ENCODE measurements at places on chromosomes 5 and 9. TPM values are rescaled to one million over a fixed set of nuclear protein-coding genes. Genes with fewer than 3 reads are reported as not detected.
A peak's percentile ranks its signal among the peaks of the same experiment; 100 is the strongest.

Gene RNF130
- 0.36 TPM for total RNA-seq

Gene CLIC3
- total RNA-seq: not detected

Gene PCDHGA12
- 0.72 TPM for total RNA-seq

Gene TDRD7
- 17.9 TPM for total RNA-seq

Gene GNA14
- not detected for total RNA-seq

Gene PCDHB4
- total RNA-seq: not detected

DNA sequence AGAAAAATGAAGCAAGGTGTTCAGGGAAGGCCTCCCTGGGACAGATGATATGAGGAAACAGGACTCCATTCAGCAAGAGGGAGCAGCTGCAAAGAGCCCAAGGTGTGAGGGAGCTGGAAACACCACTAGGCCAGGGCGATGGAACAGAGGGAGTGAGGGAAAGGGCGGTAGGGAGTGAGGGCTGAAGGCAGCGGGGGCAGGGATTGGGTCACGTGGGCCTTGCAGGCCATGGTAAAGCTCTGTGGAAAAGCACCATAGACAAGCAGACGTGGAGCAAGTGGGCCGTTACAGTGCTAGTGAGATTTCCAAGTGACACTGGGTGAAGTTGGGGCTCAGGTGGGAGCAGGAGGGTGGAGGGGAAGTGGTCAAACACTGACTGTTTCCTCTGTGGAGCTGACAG is 10.8 kb upstream of the PRRC1 start:
- no peak overlapping the region for H3K27ac ChIP-seq
- H3K27me3 ChIP-seq: peaks cover 2% of the 10 kb centered on the region
- no peak for DNase-seq
- H3K4me1 ChIP-seq: no peaks in the 10 kb centered on the region

GRCh38 chr5:99724732-99725290 is 796.0 kb upstream of the CHD1 start:
- H3K4me3 ChIP-seq: no peak overlapping the region
- no peaks in the 10 kb centered on the region for H3K4me1 ChIP-seq
- no peaks in the 10 kb centered on the region for H3K27me3 ChIP-seq

GRCh38 chr5:72359886-72360285 is 39.7 kb downstream of the PTCD2 start:
- no peaks in the 10 kb centered on the region for H3K27me3 ChIP-seq
- DNase-seq: no peak
- peaks cover 13% of the 10 kb centered on the region for H3K36me3 ChIP-seq
- H3K4me3 ChIP-seq: no peak overlapping the region

DNA sequence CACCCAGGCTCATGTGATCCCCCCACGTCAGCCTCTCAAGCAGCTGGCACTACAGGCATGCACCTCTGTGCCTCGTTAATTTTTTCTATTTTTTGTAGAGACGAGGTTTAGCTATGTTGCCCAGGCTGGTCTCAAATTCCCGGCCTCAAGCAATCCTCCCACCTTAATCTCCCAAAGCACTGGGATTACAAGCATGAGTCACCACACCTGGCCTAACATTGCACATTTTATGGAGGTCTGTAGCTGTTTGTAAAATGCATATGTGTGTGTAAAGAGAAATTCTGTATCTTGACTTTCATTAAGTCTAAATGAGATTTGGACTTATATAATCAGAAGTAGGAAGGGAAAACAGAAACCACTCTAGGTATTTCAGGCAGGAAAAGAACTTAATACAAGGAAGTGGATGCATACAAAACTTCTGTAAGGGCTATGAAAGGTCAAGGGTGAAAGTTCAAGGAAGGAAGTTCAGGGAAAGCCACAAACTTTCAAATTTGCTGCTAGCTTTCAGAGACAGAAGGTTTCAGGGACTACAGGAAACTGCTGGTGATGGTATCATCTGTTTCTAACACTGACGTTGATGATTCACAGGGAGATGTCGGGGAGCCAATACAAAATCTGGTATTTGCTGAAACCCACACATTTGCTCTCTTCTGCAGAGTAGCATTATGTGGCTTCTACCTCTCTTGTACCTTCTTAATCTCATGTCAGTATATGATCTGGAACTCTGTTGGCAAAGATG is 209.4 kb downstream of the PIK3R1 start:
- H3K4me3 ChIP-seq: peak overlapping the region; percentile 10
- H3K4me1 ChIP-seq: peaks cover 16% of the 10 kb centered on the region
- peak; percentile 67 for DNase-seq
- H3K27me3 ChIP-seq: no peaks in the 10 kb centered on the region

- DNase-seq: no peak
- no peak overlapping the region for H3K4me3 ChIP-seq
- no peaks in the 10 kb centered on the region for H3K27me3 ChIP-seq
These were observed 217.9 kb upstream of the ACTBL2 start for GRCh38 chr5:57700484-57700883.

GRCh38 chr5:124025306-124025845 is 513.4 kb downstream of the CSNK1G3 start:
- no peaks in the 10 kb centered on the region for H3K27me3 ChIP-seq
- no peak overlapping the region for H3K27ac ChIP-seq
- no peaks in the 10 kb centered on the region for H3K36me3 ChIP-seq
- no peak for DNase-seq
- H3K4me3 ChIP-seq: no peak overlapping the region

GRCh38 chr5:41871852-41872251 is 1.6 kb upstream of the OXCT1 start:
- DNase-seq: no peak
- H3K27ac ChIP-seq: no peak overlapping the region
- H3K36me3 ChIP-seq: no peaks in the 10 kb centered on the region
- H3K27me3 ChIP-seq: no peaks in the 10 kb centered on the region

GRCh38 chr9:89350988-89351557 is 32.8 kb downstream of the SECISBP2 start:
- H3K27me3 ChIP-seq: no peaks in the 10 kb centered on the region
- H3K4me3 ChIP-seq: no peak overlapping the region
- H3K36me3 ChIP-seq: peaks cover 41% of the 10 kb centered on the region
- H3K4me1 ChIP-seq: peaks cover 10% of the 10 kb centered on the region
- H3K27ac ChIP-seq: no peak overlapping the region

- no peaks in the 10 kb centered on the region for H3K36me3 ChIP-seq
- H3K4me1 ChIP-seq: peaks cover 45% of the 10 kb centered on the region
- peak overlapping the region; percentile 58 for H3K27ac ChIP-seq
- no peak for DNase-seq
These were observed 8.6 kb downstream of the PDCD1LG2 start for GRCh38 chr9:5518937-5519319.

- H3K27ac ChIP-seq: no peak overlapping the region
- H3K27me3 ChIP-seq: no peaks in the 10 kb centered on the region
- no peak overlapping the region for H3K4me3 ChIP-seq
- H3K36me3 ChIP-seq: no peaks in the 10 kb centered on the region
These were observed 35.9 kb upstream of the AGGF1 start for GRCh38 chr5:76994337-76994736.

DNA sequence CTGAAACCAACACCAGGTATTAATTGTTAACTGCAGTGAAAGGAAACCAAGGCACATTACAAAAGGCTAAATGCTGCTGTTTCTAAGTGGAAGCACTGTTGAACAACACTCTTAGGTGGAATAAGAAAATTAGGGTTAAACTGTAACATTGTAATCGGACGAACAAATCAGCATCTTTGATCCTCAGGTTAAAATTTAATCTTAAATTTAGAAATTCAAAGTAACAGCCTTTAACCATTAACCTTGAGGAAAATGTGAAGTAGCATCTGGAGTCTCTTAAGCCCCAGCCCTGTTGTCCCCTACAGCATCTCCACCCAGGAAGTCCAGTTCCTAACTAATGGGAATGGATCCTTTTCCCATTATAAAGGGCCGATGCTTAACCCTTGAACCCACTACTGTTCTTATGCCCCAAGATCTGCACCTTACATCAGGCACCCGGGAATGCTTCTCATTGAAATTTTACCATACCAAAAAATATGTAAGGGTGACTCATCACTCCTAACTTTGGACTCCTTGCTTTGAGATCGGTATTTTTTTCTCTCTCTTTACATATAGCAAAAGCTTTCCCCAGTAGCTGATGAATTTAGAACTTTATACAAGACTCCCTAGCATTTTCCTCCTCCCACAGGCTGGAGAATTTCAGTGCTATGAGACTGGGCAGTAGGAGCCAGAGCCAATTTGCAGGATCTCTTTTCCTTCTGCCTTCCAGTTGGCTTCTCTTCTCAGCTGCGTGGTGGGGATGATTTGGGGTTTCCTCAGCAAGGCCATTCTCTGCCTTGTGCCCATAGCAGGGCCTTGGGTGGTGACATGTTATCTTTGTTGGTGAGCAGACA is 32.0 kb upstream of the ITGA2 start:
- no peak for DNase-seq
- no peak overlapping the region for H3K27ac ChIP-seq
- no peak overlapping the region for H3K4me3 ChIP-seq
- H3K4me1 ChIP-seq: no peaks in the 10 kb centered on the region
- no peaks in the 10 kb centered on the region for H3K36me3 ChIP-seq
- no peaks in the 10 kb centered on the region for H3K27me3 ChIP-seq

GRCh38 chr5:80198399-80198798 is 57.4 kb downstream of the SERINC5 start:
- H3K27ac ChIP-seq: no peak overlapping the region
- no peak overlapping the region for H3K4me3 ChIP-seq

GRCh38 chr5:135850231-135850630 is 15.8 kb downstream of the SLC25A48 start:
- no peaks in the 10 kb centered on the region for H3K4me1 ChIP-seq
- no peak overlapping the region for H3K4me3 ChIP-seq
- H3K27ac ChIP-seq: no peak overlapping the region
- no peak for DNase-seq

GRCh38 chr5:132268769-132269551 is 11.5 kb downstream of the PDLIM4 start:
- peaks cover 34% of the 10 kb centered on the region for H3K4me1 ChIP-seq
- H3K27ac ChIP-seq: peak overlapping the region; percentile 59
- peak; percentile 55 for DNase-seq
- H3K4me3 ChIP-seq: no peak overlapping the region
- H3K27me3 ChIP-seq: no peaks in the 10 kb centered on the region

- H3K4me1 ChIP-seq: no peaks in the 10 kb centered on the region
- no peaks in the 10 kb centered on the region for H3K36me3 ChIP-seq
- DNase-seq: no peak
- H3K4me3 ChIP-seq: no peak overlapping the region
These were observed 102.0 kb downstream of the ZNF462 start for GRCh38 chr9:106964822-106965525.

GRCh38 chr5:37833990-37834389 is 5.9 kb downstream of the GDNF start:
- DNase-seq: no peak
- no peak overlapping the region for H3K27ac ChIP-seq
- peaks cover 18% of the 10 kb centered on the region for H3K27me3 ChIP-seq
- H3K36me3 ChIP-seq: no peaks in the 10 kb centered on the region
- H3K4me1 ChIP-seq: peaks cover 3% of the 10 kb centered on the region
- H3K4me3 ChIP-seq: no peak overlapping the region

DNA sequence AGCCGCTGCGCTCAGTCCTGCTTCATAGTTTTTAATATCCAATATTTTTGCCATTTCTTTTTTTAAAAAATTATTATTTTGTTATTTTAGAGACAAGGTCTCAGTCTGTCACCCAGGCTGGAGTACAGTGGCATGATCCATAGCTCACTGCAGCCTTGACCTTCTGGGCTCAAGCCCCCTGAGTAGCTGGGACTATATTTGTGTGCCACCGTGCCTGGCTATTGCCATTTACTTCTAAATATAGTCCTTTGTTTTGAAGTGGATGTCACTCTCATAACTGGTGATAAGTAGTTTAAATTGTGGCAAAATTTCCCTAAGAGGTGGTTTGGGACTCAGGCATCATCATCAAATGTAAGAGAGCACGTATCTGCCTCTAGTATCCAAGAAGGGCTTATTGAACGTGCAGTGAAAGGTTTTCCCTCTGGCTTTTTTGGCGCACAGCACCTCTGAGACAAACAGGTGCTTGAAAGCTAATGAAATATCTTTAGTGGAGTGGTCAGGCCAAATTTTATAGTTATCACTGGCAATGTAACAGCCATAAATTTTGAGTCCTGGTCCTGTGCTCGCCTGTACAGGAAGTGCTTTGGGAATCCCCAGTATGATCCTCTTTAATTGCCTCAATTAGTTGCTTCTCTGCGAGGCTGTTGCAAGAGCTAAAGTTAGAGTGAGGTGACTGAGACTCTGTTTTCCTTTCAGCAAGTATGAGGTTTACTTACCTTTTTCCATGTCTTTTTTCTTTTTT is 14.8 kb downstream of the STXBP1 start:
- no peaks in the 10 kb centered on the region for H3K27me3 ChIP-seq

DNA sequence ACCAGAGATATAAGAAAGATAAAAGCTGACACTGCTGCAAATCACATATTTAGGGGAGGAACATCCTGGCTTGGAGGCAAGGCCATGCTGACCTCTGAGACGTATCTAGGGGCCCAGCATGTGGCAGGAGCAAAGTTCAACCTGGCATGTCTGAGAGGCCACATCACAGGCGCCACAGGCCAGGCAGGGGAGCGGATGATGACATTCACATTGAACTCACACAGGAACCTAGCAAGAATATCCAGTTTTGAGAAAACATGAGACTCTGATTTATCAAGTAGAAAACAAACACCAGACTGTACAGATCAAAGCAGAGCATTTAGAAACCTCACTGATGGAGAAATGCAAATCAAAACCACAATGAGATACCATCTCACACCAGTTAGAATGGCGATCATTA is 64.2 kb upstream of the STK32A start:
- no peaks in the 10 kb centered on the region for H3K36me3 ChIP-seq
- H3K4me1 ChIP-seq: no peaks in the 10 kb centered on the region
- no peak for DNase-seq
- no peak overlapping the region for H3K27ac ChIP-seq

GRCh38 chr9:115189686-115190085 is 71.7 kb upstream of the TNC start:
- DNase-seq: no peak
- no peaks in the 10 kb centered on the region for H3K27me3 ChIP-seq
- H3K36me3 ChIP-seq: no peaks in the 10 kb centered on the region

GRCh38 chr9:91162784-91163443 is 198.8 kb downstream of the AUH start:
- peak; percentile 21 for DNase-seq
- H3K36me3 ChIP-seq: no peaks in the 10 kb centered on the region
- peaks cover 27% of the 10 kb centered on the region for H3K4me1 ChIP-seq
- H3K27me3 ChIP-seq: 0 out of 2 replicates have a peak, but pooled peaks cover 6% of the 10 kb centered on the region
- no peak overlapping the region for H3K27ac ChIP-seq
